ENCODE measurements at places on chromosomes 11 and 22.

DNA sequence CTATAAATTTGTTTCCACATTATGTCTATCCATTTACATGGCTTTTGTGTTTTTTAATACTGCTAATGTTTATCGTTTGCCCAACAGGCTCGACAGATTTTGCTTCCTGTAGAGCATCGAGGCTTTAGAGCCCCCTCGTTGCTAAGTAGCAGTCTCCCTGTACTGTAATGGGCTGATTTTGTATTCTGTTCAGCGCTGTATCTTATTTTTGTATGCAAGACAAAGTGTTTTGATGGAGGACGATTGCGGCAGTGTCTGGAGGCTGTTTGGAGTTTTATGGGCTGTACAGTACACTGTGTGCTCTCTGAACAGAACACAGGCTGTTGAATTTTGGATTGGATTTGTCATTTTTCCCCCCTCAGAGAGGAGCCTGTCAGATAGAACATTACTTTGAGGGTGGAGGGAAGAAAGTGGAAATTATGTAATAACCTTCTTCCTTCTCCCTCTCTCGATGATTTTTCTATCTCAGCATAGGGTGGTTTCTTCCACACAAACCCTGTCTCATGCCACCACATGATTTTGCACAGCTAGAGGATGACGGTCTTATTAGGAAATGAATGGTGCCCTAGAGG is 104.4 kb downstream of the ZBTB16 start:
- DNase-seq, result no peak

- no peak for DNase-seq
Observed at GRCh38 chr11:73478737-73479347, 102.6 kb downstream of the RELT start.

DNA sequence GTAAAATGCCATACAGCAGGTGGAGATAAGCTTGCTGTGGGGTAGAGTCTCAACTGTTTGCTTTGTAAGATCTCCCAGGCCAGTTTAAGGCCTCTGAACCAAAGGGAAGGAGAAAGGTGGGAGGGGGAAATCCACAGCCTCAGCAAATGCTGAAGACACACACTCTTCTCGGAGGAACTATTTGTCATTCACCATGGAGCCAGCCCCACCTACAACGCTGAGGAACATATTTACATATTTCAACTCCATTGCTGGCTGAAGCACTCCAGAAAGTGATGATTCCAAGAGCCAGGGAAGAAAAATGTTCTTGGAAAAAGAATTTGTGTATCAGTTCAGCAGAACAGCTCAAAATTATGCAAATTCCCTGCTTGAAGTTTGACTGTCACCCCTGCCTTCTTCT is 6.5 kb downstream of the TENM4 start:
- no peak for DNase-seq

DNA sequence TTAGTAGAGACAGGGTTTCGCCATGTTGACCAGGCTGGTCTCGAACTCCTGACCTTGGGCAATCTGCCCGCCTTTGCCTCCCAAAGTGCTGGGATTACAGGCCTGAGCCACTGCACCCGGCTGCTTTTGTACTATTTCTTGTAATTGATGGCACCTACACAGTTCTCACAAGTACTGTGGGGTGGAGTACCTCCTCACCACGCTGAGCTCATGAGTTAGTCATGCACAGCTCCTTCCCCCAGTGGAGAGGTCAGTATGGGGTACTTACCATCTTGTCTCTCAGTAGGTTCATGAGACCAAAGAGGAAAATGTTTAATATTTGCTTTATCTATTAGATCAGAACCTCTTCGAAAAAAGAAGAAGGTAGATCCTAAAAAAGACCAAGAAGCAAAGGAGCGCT is 2.1 kb downstream of the MRPL40 start:
- DNase-seq, result no peak

GRCh38 chr11:28289444-28289843 is 181.3 kb downstream of the METTL15 start:
- DNase-seq, result no peak

GRCh38 chr11:19436932-19437331 is 196.2 kb upstream of the E2F8 start:
- DNase-seq, result no peak

DNA sequence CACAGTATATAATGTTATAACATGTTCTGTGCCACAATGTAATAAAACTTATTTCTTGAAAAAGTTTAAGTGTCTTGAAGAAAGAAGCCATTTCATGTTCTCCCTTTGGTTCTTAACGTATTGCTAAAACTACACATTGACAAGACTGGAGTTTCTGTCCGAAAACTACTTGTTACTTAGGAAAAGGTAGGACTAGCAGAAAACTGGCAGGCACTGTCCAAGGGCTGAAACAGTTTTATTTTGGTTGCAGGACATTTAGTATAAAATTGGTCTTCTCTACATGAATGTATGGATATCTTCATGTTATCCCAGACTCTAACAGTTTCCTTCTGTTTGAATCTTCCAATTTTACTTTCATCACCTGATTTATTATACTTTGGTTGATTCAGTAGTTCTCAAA is 1027.1 kb downstream of the LRRC4C start:
- no peak for DNase-seq

- DNase-seq, result no peak
Observed at GRCh38 chr22:47445212-47445611, 682.8 kb downstream of the TBC1D22A start.

GRCh38 chr11:93500759-93501158 is 42.4 kb downstream of the SMCO4 start:
- no peak for DNase-seq

GRCh38 chr22:46846832-46847355 is 84.4 kb downstream of the TBC1D22A start:
- no peak for DNase-seq

- DNase-seq, result no peak
Observed at GRCh38 chr22:43317239-43317638, 25.9 kb downstream of the SCUBE1 start.

DNA sequence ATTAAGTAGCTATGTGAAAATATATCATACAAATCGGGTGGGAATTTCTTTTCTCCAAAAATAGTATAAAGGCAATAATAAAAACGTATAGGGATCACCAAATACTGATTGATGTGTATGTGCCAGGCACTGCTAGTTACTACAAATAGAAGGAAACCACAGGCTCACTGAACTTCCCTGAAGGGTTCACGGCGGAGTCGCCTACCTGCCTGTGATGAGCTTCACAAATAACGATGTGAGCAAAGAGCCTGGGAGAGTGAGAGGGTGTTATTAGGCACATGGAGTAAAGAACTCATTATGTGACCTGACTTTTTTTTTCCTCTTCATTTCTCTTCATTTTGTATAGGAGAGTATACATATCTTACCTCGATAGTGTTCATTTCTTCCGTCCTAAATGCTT is 36.0 kb upstream of the L3MBTL2 start:
- DNase-seq, result no peak
